Common myeloid progenitor, CD34-positive (primary cell): ENCODE measurements at places on chromosomes 12 and 14.

DNA sequence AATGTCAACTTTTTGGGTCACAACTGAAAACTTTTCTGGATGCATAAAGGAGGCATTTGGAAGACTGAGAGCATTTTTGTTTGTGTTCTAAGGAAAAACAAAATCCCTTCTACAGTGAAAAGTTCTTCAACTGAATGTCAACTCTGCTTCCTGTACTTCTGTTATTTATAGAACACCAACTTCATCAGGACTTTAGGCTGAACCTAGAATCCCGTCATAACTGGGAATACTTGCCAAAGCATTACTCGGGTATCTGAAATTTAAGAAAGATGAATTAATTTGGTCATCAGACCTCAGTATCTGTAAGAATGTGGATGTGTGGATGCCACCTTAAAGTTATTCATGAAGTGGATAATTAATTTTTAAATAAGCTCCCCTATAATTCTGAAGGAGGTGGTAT is 73.2 kb downstream of the FERMT2 start:
- H3K27ac ChIP-seq, result no peak overlapping the region
- DNase-seq, result no peak
- H3K4me1 ChIP-seq, result peaks cover 2% of the 10 kb centered on the region
- no peak overlapping the region for H3K4me3 ChIP-seq

DNA sequence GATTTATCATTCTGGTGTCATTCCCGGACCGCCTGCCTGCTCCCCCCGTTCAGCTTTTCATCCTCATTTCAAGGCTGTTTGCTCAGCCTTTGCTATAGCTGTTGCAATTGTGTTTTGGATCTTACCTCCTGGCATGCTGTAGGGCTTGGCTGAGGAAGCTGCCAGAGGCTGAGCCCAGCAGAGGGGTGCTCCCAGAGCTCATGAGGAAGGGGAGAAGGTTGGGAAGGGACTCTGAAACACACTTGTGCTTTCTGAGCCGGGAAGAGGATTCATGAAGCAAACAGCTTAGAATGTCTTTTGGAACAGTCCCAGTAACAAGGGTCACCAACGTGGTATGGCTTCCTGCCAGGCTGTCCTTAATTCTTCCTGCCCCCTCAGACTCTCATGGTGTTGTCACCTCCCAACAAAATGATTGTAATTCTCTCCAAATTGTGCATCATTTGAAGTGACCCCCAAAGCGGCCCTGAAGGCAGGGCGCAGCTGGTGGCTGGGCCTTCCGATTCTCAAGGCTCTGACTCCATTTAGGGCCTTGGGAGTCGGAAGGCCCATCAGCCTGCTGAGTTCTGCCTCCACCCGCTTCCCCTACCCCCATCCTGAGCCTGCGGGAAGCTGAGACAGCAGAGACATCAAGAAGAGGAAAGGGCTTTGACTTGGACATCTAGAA is 111.9 kb upstream of the ARHGAP5 start:
- H3K4me1 ChIP-seq, result no peaks in the 10 kb centered on the region
- no peak overlapping the region for H3K4me3 ChIP-seq
- DNase-seq, result no peak
- no peak overlapping the region for H3K27ac ChIP-seq

DNA sequence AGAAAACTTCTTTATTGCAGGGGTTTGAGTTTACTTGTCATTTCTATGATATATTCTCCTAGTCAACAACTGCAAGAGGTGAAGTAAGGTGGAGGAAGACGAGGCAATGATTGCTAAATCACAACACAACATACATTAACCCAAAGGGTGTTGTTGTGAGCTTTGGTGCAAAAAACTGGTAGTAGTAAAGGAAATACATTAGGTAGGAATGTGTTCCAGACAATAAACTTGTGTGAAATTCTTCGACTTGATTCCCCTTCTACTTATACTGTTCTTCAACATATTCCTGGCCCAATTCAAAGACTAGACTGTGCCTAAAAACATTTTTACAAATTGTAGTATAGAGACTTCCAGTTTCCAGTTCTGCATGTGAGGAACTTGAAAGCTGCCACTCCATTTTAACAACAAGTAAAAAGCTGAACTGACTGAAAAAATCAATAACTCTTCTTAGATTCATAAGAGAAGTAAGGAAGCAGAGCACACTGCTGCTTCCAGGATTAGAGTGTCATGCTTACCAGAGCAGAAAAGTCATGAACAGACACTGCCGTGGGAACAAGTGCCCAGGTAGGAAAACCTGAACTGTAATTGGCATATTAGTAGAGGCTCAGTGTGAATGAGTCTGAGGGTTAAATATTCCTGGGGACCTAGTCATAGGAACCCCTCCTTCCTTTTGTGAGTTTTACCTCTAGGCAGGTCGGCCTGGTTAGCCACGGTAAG is 22.2 kb downstream of the COX8C start:
- H3K36me3 ChIP-seq, result no peaks in the 10 kb centered on the region
- H3K27me3 ChIP-seq, result no peaks in the 10 kb centered on the region
- no peak overlapping the region for H3K27ac ChIP-seq
- peaks cover 3% of the 10 kb centered on the region for H3K4me1 ChIP-seq
- H3K4me3 ChIP-seq, result no peak overlapping the region

DNA sequence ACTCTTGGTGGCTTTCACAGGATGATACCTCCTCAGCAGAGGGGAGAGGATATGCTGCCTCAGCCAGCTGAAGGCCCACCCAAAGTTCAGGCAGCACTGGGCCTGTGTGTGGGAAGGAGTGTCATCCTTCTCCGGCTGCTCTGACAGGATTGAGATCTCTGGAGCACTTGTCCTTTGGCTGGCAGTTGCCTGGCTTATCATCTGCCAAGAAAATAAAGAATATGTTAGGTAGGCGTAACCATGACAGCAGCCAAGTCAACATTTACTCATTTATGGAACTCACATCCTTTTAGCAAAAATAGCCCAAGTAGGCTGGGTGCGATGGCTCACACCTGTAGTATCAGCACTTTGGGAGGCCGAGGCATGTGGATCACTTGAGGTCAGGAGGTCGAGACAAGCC is 68.5 kb downstream of the PPFIBP1 start:
- no peaks in the 10 kb centered on the region for H3K36me3 ChIP-seq
- no peaks in the 10 kb centered on the region for H3K27me3 ChIP-seq
- H3K27ac ChIP-seq, result no peak overlapping the region
- no peaks in the 10 kb centered on the region for H3K4me1 ChIP-seq

GRCh38 chr12:81517296-81517695 is 241.9 kb downstream of the PPFIA2 start:
- H3K4me1 ChIP-seq, result peaks cover 2% of the 10 kb centered on the region
- no peak overlapping the region for H3K27ac ChIP-seq
- DNase-seq, result no peak
- H3K4me3 ChIP-seq, result no peak overlapping the region
- H3K36me3 ChIP-seq, result no peaks in the 10 kb centered on the region

- no peak overlapping the region for H3K27ac ChIP-seq
- H3K4me3 ChIP-seq, result no peak overlapping the region
- no peaks in the 10 kb centered on the region for H3K4me1 ChIP-seq
- H3K27me3 ChIP-seq, result no peaks in the 10 kb centered on the region
- peaks cover 16% of the 10 kb centered on the region for H3K36me3 ChIP-seq
These were observed 233.8 kb downstream of the ITPR2 start for GRCh38 chr12:26599096-26599695.

DNA sequence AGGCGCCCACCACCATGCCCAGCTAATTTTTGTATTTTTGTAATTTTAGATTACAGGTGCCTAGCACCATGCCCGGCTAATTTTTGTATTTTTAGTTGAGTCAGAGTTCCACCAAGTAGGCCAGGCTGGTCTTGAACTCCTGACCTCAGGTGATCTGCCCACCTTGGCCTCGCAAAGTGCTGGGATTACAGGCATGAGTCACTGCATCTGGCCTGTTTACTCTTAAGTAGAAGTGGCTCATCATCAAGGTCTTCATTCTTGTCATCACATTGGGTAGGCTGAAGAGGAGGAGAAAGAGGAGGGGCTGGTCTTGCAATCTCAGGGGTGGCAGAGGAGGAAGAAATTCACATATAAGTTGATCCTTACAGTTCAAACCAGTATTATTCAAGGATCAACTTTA is 152.4 kb upstream of the ATP2B1 start:
- no peak overlapping the region for H3K4me3 ChIP-seq
- H3K4me1 ChIP-seq, result peaks cover 39% of the 10 kb centered on the region

DNA sequence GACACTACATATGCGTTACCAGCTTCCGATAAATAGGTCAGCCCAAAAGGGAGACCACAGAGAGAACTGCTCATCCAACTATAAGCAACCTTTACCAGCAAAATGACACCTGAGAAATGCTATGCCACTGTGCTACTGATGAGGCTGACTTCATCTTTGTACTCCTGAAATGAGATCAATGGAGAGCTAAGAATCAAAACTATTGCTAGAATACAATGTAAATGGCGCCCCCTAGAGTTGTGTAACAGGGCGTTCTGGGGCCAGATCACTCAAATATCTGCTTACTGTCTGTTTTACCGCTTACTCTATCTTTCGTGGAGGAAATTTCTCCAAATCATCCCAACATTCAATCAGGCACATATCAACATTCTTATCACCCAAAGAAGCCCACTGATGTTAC is 4.6 kb downstream of the ZNF384 start:
- DNase-seq, result peak; percentile 80
- H3K4me1 ChIP-seq, result peaks cover 10% of the 10 kb centered on the region
- H3K27ac ChIP-seq, result no peak overlapping the region
- no peak overlapping the region for H3K4me3 ChIP-seq
- no peaks in the 10 kb centered on the region for H3K27me3 ChIP-seq

GRCh38 chr12:122872815-122873361 is 23.0 kb downstream of the VPS37B start:
- peaks cover 20% of the 10 kb centered on the region for H3K36me3 ChIP-seq
- H3K4me1 ChIP-seq, result peaks cover 18% of the 10 kb centered on the region
- DNase-seq, result no peak
- H3K4me3 ChIP-seq, result peak overlapping the region; percentile 75

DNA sequence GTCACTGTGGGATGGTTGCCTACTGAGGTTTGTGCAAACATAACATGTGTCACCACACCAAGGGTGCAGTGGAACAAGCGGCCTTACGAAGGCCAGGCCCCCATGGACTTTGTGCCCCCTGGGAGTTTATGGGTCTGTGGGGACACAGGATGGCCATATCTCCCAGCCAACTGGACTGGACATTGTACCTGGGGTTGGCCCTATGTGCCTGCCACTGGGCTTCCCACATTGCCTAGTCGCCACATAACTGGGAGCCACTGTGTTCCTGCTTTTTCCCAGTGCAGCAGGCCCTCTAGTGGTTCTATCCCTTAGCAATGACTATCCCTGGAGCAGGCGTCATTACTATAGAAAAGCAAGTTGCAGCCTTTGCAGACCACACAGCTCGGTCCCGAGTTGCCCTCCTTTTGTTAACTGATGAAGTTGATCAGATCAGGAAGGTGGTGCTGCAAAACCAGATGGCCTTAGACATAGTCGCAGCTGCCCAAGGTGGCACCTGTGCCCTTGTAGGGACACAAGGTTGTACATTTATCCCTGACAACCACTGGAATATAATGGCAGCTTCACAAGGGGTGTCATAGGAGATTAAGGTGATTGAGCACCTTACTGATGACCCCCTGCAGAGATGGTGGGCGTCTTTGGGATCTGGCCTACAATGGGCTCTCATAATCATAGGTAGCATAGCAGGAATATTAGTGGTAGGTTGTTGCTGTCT is 15.2 kb upstream of the RNASE12 start:
- H3K36me3 ChIP-seq, result no peaks in the 10 kb centered on the region
- peaks cover 13% of the 10 kb centered on the region for H3K4me1 ChIP-seq
- H3K4me3 ChIP-seq, result no peak overlapping the region
